Activated T-helper 1 cell treated with anti-CD3 and anti-CD28 coated beads, Interleukin-12 subunit alpha, Interleukin-12 subunit beta, Interleukin-2, Interleukin-4 antibody, amounts not matched to agents 30 ng/mL and 10 ng/mL and 1 ng/mL, durations not matched to agents 14 hours and 24 hours and 36 hours (primary cell): ENCODE measurements at places on chromosomes 7 and 10. TPM values are rescaled to one million over a fixed set of nuclear protein-coding genes. Genes with fewer than 3 reads are reported as not detected.
A peak's percentile ranks its signal among the peaks of the same experiment; 100 is the strongest.

- H3K36me3 ChIP-seq, result peaks cover 13% of the 10 kb centered on the region
- no peak overlapping the region for H3K4me3 ChIP-seq
- no peak for DNase-seq
- H3K27me3 ChIP-seq, result no peaks in the 10 kb centered on the region
Observed at GRCh38 chr7:155203059-155203881, 94.4 kb upstream of the INSIG1 start.

- peaks cover 3% of the 10 kb centered on the region for H3K27me3 ChIP-seq
- no peak overlapping the region for H3K4me3 ChIP-seq
- no peak overlapping the region for H3K27ac ChIP-seq
- no peak for DNase-seq
- H3K4me1 ChIP-seq, result no peaks in the 10 kb centered on the region
- H3K36me3 ChIP-seq, result no peaks in the 10 kb centered on the region
Observed at GRCh38 chr7:155927905-155928304, 115.6 kb upstream of the SHH start.

- no peaks in the 10 kb centered on the region for H3K27me3 ChIP-seq
- H3K27ac ChIP-seq, result no peak overlapping the region
- H3K4me1 ChIP-seq, result peaks cover 6% of the 10 kb centered on the region
- no peak overlapping the region for H3K4me3 ChIP-seq
- peaks cover 5% of the 10 kb centered on the region for H3K36me3 ChIP-seq
Observed at GRCh38 chr7:157928171-157928794, 591.5 kb downstream of the DNAJB6 start.

- H3K36me3 ChIP-seq, result peaks cover 11% of the 10 kb centered on the region
- peak; percentile 29 for DNase-seq
- H3K27ac ChIP-seq, result no peak overlapping the region
- H3K27me3 ChIP-seq, result peaks cover 31% of the 10 kb centered on the region
- H3K4me1 ChIP-seq, result peaks cover 41% of the 10 kb centered on the region
Observed at GRCh38 chr7:2710286-2710655, 22.3 kb downstream of the AMZ1 start.

- H3K4me1 ChIP-seq, result peaks cover 70% of the 10 kb centered on the region
- no peak overlapping the region for H3K4me3 ChIP-seq
- peaks cover 5% of the 10 kb centered on the region for H3K36me3 ChIP-seq
- DNase-seq, result peak; percentile 11
- no peaks in the 10 kb centered on the region for H3K27me3 ChIP-seq
- peak overlapping the region; percentile 49 for H3K27ac ChIP-seq
Observed at GRCh38 chr10:102773986-102774385, 30.2 kb downstream of the WBP1L start.

DNA sequence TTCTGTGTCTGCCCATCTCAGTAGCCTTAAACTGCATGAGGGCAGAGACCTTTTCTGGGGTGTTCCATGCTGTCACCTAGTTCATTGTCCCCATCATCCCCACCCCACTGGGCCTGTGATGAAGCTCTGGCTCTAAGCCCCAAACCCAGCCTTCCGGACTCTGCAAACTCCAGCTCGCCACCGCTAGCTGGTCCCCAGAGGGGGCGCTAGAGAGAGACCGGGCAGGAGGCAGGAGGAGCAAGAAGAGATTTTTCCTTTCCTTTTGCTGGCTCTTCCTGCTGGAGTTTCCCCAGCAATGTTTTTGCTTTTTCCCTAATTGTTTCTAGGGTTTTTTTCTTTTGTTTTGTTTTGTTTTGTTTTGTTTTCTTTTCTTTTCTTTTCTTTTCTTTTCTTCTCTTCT, 234.4 kb downstream of the TEX36 start:
- no peak overlapping the region for H3K4me3 ChIP-seq
- H3K36me3 ChIP-seq, result no peaks in the 10 kb centered on the region
- DNase-seq, result no peak
- H3K27me3 ChIP-seq, result no peaks in the 10 kb centered on the region
- no peaks in the 10 kb centered on the region for H3K4me1 ChIP-seq

- peaks cover 2% of the 10 kb centered on the region for H3K36me3 ChIP-seq
- H3K27me3 ChIP-seq, result peaks cover 77% of the 10 kb centered on the region
- DNase-seq, result peak; percentile 19
- H3K4me3 ChIP-seq, result no peak overlapping the region
- peaks cover 15% of the 10 kb centered on the region for H3K4me1 ChIP-seq
Observed at GRCh38 chr10:100743626-100744135, 1.7 kb upstream of the PAX2 start.

- no peaks in the 10 kb centered on the region for H3K36me3 ChIP-seq
- no peaks in the 10 kb centered on the region for H3K4me1 ChIP-seq
- H3K27me3 ChIP-seq, result peaks cover 8% of the 10 kb centered on the region
- DNase-seq, result no peak
- H3K4me3 ChIP-seq, result no peak overlapping the region
Observed at GRCh38 chr7:37540917-37541316, 92.3 kb upstream of the ELMO1 start.

- no peaks in the 10 kb centered on the region for H3K4me1 ChIP-seq
- H3K27me3 ChIP-seq, result no peaks in the 10 kb centered on the region
- no peaks in the 10 kb centered on the region for H3K36me3 ChIP-seq
- no peak for DNase-seq
Observed at GRCh38 chr10:120174491-120174890, 282.0 kb downstream of the SEC23IP start.

DNA sequence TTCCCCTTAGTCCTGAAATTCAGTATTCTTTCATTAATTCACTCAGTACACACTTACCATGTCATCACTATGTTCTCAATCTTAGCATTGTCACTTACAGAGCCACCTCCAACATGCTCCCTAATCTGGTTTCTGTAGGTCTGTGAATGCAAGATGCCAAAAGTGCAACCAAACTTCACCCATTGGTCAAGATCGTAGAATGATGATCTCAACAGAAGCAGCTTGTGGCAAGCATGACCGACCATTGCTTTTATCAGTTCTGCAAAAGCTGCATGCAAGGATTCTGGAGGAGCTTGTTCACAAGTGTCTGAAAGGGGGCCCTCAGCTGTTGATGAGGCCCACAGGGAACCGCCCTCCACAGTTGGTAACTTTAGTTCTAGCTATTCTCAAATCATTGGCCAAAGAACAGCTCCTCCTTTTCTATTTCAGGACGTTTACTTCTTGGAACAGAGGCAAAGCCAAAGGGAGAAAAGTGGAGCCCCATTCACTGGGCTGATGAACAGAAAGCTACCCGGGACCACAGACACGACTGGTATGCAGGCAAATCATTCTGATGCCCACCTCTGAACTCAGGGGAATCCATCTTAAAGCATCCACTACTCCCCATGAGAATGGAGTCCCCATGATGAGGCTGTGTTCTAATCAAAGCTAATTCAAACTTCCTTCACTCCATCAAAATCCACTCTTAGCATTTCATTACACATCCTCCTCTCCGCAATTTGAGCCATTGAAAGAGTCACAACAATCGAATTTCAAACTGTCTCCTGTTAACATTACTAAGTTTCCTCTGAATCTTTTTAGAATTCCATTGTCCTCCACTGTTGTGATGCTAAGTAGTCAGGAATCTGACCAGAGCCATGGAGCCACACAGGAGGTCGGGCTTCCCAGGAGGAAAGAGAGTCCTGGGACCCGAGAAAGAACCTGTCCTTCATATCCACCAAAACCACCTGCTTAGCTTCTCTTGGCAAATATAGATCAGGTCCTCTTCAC, 13.9 kb downstream of the GRB10 start:
- DNase-seq, result no peak
- H3K27ac ChIP-seq, result no peak overlapping the region
- H3K4me1 ChIP-seq, result no peaks in the 10 kb centered on the region
- H3K36me3 ChIP-seq, result no peaks in the 10 kb centered on the region
- H3K27me3 ChIP-seq, result peaks cover 3% of the 10 kb centered on the region

RET gene
- 0.27 and 0.31 TPM in 2 replicates for total RNA-seq

STEAP1B gene
- 0.16 TPM in 1 of 2 replicates, not detected in the other for total RNA-seq

HTR5A gene
- total RNA-seq, result not detected in 2 replicates

LDB3 gene
- 0.10 TPM in 1 of 2 replicates, not detected in the other for total RNA-seq
